ENCODE measurements at places on chromosomes 6 and 20.

DNA sequence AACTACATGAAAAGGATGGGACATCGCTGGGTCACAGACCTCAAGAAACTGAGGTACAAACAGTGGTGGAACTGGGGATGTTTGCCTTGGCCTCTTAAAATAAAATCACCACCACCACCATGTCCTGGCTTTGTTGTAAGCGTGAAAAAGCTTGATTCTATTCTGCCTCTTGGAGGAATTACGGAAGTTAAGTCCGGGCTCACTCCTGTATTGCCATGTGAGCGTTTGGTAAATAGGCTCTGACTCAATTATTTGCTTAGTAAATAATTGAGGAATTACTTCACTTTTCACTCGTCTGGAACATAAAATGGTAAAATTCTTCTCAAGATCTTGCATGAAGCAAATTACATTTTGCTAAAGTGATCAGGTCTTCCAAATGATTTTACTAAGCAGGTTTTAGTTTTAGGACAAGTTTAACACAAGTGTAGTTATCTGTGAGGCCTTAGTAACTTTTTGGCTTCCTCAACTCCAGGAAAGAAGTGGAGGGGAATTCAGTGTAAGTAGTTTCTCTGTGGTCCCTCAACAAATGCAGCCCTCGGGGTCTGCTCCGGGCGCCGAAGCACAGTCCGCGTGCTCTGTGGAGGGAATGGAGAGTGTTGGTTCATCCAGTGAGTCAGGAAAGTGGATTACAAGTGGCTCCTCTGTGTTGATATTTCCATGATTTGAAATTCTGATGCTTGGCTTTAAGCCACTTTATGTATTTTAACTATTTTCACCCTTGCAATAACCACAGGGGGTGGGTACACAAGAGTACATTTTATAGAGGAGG lies 23.8 kb downstream of the IYD start:
- DNase-seq = no peak

GRCh38 chr6:154500769-154501577 lies 9.5 kb downstream of the CNKSR3 start:
- no peak for DNase-seq

- DNase-seq = no peak
These were observed 20.6 kb upstream of the CSNK2A1 start for GRCh38 chr20:564192-564591.

DNA sequence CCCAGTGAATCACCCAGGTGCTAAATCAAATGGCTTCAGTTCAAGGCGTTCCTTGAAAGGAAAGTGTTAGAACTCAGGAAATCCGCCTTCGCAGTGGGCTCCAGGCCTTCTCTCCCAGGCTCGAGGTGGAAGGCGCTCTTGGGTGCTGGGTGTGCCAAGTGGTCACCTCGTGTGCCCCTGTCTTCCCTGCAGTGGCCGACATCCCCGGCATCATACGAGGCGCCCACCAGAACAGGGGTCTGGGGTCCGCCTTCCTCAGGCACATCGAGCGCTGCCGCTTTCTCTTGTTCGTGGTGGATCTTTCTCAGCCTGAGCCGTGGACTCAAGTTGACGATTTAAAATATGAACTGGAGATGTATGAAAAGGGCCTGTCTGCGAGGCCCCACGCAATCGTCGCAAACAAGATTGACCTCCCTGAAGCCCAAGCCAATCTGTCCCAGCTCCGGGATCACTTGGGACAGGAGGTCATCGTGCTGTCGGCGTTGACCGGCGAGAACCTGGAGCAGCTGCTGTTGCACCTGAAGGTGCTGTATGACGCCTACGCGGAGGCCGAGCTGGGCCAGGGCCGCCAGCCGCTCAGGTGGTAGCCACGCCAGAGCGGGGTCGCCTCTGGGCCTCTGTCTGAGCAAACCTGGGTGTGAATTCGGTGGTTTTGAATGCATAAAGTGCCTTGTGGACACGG lies 17.8 kb downstream of the MTG2 start:
- DNase-seq = no peak

- DNase-seq = no peak
These were observed 671.2 kb downstream of the COL12A1 start for GRCh38 chr6:74534465-74535211.

- no peak for DNase-seq
These were observed 7.2 kb upstream of the ZSCAN9 start for GRCh38 chr6:28217890-28218289.

DNA sequence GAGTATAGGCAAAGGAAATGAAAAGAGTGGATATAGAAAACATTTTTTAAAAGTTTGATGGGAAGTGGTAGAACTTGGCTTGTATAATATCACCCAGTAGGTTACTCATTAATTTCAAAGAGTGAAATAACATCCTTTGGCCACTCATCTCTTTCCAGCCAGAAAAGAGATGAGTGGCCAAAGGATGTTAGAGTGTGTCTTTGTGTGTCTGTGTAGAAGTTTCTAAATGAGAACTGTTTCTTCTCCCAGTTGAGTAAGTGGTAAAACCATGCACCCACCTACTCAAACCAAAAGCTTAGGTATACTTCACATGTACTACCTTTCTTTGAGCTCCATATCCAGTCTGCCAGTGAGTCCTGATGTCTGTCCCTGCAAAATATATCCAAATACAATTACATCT lies 47.7 kb upstream of the TMEM244 start:
- DNase-seq = no peak

Data from stimulated activated CD4-positive, alpha-beta T cell treated with anti-CD3 and anti-CD28 coated beads, TNF-alpha, amount 100 ng/mL, for 48 hours (primary cell).